ENCODE measurements at places on chromosomes 1 and 21.

DNA sequence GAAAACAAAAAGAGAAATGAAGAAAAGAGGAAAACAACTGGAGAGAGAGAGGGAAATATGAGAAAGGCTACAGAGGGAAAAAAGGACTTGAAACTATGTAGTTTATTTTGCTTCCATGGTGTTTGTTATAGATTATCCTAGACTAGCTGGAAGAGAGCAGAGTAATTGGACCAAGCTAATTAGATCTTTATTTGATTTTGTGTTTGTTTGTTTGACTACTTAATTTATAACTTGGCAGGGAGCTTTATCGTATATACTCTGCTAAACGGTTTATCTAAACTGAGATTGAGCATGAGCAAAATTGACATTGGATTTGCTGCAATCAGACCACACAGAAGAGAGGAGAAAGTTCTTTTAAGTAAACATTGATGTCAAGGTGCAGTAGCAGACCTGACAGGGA lies 443.8 kb upstream of the USP24 start:
- DNase-seq, result no peak

DNA sequence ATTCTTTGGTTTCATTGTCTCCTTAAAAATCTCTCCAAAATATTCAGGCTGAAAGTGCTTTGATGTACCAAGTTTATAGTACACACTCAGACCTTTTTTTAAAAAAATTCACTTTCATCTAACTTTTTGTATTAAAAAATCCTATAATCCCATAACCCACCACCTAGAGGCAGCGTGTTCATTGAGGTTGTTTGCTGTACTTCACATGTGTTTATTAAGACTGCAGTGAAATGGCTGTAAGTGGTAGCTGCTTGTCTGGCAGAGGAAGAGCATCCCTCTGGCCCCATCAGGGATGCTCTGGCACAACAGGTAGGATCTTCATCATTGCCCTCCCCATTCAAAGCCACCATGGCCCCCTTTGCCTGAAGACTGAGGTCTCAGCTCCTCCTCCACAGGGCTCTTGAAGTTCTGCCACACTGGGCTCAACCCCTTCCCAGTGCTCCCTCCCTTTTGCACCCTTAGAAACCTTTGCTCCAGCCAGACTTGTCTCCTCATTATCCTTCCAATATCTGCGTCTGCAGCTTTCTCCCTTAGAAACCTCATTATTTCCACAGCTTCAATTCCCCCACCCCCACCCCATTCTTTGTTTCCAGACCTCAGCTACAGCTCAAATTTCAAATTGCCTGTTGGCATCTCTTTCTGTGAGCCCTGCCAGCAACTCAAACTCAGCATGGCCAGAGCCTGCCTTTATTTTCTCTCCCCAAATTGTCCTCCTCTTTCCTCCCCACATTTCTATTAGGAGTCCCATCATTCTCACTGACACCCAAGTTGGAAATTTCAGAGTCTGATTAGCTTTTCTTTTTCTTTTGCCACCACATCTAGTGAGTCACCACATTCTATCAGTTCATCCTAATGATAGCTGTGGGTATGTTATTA lies 369.6 kb upstream of the USP24 start:
- no peak for DNase-seq

- DNase-seq, result no peak
Measured at GRCh38 chr1:234519506-234519905, 40.5 kb upstream of the TARBP1 start.

DNA sequence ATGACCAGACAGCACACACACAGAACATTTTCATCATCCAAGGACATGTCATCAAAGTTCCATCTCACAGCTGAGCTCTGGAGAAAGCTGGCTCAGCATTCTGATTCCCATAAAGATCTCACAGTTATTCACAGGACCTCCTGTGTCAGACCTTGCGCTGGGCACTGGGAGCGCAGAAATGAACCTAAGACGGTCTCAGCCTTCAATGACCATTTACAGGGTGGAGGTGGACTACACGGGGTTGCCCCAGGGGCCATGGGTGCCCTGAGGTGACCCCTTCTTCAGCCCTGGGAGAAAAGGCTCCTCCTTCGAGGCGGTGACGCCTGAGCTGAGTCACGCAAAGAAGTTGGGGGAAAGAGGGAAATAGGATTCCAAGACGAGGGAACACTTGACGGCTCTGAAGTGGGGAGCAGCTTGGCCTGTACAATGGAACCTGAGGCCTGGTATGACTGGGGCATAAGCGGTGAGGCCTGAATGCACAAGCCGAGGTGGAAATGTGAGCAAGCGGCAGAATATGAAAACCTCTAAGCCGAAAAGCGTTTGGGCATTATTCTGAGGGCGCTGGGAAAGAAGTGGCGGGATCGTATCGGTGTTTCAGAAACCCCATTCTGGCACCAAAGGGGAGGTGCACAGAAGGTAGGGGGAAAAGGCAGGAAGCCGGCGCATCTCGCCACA lies 797 bp downstream of the CC2D1B start:
- DNase-seq, result no peak

DNA sequence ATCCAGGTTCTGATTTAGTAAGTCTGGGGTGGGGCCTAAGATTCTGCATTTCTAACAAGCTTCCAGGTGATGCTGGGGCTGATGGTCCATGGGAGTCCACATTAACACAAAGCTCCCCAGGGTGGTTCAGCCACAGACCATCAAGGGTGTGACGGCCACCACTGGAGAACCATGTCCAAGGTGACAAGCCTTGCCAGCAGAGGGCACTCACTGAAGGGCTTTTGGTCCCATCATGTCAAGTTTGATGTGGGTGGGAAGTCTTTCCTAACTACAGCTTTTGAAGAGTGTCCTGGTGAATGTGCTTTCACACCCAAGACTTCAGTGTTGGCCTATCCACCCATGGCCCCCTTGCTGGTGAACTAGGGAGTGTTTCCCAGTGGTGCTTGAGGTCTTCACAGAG lies 67.1 kb downstream of the UBE2T start:
- DNase-seq, result peak; percentile 36

GRCh38 chr1:44640200-44640853 lies 34.0 kb downstream of the TMEM53 start:
- no peak for DNase-seq

DNA sequence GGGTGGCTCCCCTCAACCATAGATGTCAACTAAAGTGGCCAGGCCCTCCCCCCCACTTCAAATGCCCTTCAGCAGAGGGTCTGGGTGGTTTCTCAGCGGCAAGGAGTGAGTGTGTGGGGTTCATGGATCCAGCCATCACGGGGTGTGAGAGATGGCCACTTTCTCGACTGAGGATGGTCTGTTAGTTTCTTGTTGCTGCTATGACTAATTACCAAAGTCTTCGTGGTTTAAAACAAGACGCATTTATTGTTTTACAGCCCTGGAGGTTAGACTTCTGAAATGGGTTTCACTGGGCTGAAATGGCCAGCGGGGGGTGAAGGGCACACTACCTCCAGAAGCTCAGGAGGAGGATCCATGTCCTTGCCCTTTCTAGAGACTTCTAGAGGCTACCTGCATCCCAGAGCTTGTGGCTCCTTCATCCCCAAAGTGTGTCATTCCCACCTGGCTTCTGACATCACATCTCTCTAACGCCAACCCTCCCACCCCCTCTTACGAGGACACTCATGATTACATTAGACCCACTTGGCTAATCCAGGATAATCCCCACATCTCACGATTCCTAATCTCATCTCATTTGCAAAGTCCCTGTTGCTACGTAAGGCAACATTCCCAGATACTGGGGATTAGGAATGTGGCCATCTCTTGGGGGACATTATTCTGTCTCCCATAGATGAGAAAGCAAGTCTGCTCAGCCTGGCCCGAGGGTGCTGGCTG lies 53.0 kb downstream of the EPHB2 start:
- no peak for DNase-seq

DNA sequence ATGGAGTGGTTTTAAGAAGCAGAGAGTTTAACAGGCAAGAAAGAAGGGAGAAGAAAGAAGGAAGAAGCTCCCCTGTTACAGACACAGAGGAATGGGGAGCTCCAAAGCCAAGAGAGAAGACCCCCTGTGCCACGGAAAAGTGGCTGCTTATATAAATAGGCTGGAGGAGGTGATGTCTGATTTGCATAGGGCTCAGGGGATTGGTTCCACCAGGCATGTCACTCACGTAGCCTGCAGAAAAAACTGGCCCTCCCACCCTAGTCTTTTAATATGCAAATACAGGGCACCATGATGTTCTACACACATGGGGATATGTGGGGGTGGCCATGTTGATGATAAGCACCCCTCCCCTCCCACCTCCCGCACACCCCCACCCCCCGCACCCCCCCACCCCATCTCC lies 99.6 kb downstream of the ETS2 start:
- no peak for DNase-seq

- DNase-seq, result no peak
Measured at GRCh38 chr1:87091425-87091824, 177.0 kb downstream of the HS2ST1 start.

GRCh38 chr1:110207831-110208230 lies 2.3 kb upstream of the KCNC4 start:
- peak; percentile 80 for DNase-seq

DNA sequence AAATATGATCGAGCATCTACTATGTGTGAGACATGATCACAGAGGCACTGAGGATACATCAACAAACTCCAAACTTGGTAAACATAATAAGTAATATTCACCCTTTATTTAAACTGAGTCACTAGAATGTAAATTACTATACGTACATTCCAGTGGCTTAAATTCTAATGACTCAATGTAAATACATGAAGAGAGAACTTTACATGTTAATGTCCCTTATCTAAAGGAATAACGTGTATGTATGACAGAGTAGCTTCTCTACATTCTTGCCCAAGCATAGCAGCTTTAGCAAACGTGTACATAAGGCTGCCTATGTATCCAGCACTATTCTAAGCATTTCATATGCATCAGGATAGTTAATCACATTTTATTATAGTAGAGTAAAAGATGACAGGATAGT lies 111.8 kb upstream of the CYYR1 start:
- no peak for DNase-seq

- peak; percentile 53 for DNase-seq
Measured at GRCh38 chr1:174114788-174115448, 44.4 kb upstream of the RABGAP1L start.

GRCh38 chr1:235513495-235514366 lies 9.5 kb upstream of the B3GALNT2 start:
- peak; percentile 73 for DNase-seq

DNA sequence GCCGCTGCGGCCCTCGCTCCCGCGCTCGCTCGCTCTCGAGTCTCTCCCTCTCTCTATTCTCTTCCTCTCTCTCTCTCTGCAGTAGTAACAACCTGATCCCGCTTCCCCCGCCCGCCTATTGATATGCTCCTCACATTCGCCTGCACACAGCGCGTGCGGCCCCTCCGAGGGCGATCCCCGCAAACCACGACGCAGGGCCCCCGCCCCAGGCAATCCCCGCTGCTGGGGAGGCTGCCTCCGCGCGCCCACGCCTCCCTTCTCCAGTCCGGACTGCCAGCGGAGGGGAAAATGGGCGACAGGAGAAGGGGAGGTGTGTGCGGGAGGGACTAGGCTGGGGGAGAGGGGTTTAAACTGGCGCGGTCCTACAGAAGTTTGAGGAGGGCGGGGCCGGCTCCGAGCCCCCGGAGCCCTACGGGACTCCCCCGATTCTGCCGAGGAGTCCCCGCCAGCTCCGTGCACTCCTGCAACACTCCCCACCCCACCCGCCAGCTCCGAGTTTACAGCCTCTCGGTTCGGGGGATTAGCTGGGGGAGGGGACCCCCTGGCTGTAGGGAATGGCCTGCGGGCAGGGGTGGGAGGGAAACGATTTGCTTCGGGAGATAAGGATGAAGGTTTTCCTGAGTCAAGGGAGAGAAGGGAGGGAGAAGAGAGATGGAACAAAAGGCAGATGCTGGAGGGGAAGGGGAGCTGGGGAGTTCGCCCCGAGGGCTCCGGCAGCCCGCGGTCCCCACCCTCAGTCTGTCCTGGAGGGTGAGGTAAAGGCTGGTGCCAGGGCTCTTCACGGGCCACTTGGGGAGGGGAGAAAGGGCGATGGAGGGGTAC lies 66.6 kb downstream of the SYT2 start:
- no peak for DNase-seq

DNA sequence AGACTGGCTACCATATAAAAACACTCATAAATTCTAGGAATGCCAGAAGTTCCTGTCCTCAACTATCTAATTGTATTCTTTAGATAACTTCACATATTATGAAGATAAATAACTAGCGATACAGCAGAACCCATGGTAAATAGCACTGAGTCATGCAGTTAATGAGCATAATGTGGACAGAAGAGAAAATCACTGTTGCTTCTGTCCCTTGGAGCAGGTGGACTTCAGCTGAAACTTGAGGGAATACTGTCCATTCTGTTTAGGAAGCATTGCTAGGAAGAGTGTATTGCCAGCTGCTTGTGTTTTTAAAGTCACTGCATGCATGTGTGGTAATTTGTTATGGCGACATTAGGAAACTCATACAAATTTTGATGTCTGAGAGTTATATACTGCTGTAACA lies 854.4 kb downstream of the LTN1 start:
- no peak for DNase-seq

- DNase-seq, result peak; percentile 16
Measured at GRCh38 chr1:8422510-8423268, 104.8 kb downstream of the SLC45A1 start.

DNA sequence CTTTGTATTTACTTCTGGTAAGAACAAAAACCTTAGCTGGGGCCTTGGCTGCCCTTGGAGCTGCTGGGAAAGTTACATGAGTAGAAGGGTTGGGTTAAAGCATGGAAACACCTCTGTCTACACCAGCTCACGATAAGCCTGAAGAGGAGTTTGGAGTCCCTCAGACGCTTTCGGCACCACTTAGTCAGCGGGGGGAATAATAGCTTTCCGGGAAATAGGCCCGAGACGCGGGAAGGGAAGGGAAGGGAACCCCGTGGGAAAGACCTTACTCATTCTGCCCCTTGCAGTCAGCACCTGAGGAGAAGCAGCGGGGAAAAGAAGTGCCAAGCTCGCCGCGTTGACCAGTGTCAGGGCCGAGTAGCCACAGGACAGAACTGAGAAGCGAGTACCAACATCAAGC lies 66.4 kb upstream of the PDE9A start:
- DNase-seq, result no peak

DNA sequence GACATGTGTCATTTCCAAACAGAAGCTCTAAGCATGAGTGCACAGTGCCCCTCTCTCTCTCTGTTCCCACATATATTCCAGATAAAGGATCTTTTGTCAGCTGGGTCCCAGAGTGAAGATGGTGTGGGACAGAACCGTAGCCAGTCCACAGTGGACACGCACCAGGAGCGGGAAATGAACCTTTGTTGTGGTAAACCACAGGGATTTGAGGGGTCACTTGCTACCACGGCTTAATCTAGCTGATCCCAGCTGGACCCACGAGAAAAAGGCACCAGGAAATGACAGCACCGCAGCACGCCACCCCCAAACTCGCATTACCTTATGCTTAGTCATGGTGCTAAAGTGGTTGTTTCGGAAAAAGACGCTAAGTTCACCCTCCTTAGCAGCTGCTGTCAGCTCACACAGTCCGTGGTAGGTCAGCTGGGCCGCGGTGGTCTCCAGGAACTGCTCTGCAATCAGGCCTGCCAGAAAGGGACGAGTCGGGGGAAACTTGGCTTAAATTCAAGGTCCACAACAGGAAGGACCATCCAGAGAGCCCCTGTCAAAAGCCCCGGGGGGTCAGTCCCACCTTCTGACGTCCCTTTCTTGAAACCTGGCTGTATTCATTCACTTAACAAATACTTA lies 7.5 kb downstream of the MINDY1 start:
- no peak for DNase-seq

GRCh38 chr1:222691016-222691415 lies 21.3 kb downstream of the AIDA start:
- DNase-seq, result no peak

- DNase-seq, result no peak
Measured at GRCh38 chr1:202216691-202217090, 23.1 kb downstream of the LGR6 start.

Measured in CD4-positive, alpha-beta T cell treated with Interleukin-10 for 1 hour (primary cell).